ENCODE measurements at places on chromosomes 3 and 15.

DNA sequence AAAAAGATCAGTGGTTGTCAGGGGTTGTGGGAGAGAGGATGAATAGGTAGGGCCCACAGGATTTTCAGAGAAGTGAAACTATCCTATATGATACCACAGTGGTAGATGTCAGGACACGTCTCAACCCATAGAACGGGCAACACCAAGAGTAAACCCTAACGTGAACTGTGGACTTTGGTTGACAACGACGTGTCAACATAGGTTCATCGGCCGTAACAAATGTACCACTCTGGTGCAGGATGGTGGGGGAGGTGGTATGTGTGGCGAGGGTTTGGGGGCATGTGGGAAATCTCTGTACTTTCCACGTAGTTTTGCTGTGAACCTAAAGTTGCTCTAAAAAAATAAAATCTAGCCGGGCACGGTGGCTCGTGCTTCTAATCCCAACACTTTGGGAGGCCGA, 13.0 kb upstream of the PIGZ start:
- no peak for DNase-seq

GRCh38 chr3:194093842-194094241, 42.1 kb upstream of the HES1 start:
- DNase-seq = no peak

- DNase-seq = no peak
Measured at GRCh38 chr15:96524676-96525417, 194.3 kb downstream of the NR2F2 start.

DNA sequence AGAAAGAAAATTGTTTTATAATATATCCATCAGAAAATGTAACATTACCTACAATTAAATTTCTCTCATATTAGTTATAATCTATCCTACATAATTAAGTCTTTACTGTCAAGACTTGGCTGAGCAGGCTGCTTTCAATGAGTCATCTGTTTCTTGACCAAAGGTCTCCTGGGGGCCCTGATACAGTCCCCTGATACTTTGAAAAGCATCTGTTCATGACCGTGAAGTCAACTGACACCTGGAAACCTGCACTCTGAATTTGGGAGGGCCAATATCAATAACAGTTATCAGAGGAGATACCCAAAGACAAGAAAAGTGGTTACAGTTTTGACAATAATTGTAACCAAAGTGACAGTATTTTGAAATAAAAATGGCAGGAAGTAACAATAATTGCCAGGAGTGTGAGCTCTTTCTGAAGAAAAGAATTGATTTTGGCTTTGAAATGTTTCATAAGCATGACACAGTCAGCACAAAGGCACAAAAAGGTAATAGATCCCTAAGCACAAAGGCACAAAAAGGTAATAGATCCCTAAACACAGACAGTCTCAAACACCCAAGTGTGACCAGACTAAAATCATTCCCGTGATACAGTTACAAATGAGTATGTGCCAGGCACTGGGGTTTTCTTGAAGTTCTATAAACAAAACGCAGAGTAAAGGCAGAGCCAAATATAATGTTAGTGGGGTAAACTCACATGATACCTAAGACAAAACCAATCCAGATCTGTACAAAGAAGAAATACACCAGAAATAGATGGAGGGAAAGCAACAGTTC, 260.7 kb downstream of the PLOD2 start:
- DNase-seq = no peak

- no peak for DNase-seq
Measured at GRCh38 chr15:67144609-67145311, 79.4 kb downstream of the SMAD3 start.

DNA sequence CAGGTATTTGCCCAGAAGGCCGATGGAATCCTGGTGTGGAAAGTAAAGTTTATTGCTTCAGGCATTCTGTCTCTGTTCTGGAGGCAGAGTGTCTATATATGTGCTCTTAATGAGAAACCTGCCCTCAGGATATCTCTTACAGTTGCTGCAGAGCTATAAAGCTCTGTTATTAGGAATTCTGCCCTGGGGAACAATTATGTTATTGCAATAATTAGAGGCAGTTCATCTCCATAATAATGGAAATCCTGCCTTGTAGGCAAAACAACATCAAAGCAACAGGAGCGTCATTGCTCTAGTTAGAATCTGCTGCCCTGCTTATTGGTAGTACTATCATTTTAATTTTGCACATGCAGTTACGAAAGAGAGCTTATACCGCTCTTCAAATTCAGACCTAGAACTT, 175.6 kb downstream of the IL5RA start:
- no peak for DNase-seq

GRCh38 chr3:192332386-192333291, 394.7 kb downstream of the FGF12 start:
- no peak for DNase-seq

All from activated T-helper 1 cell treated with Interleukin-2 at 50 U/mL for 16 hours (primary cell).